ENCODE measurements at places on chromosomes 2 and 18.

DNA sequence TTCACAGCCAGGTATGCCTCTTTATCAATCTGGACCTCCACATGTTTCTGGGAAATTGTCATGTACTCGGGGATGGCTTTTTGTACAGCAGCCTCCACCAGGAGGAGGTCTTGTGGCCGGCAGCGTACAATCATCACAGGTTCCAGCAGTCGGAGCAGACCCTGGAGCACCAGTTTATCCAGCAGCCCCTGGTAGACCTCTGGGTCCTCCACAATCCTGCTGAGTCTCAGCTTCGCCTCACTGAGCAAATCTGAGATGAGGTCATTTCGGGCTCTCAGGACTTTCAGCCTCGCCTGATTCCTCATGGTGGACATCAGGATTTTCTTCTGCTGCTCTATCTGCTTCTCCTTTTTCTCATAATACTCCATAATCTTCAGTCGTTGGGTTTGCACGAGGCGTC lies 32.8 kb downstream of the TMEM247 start:
- DNase-seq, result no peak

DNA sequence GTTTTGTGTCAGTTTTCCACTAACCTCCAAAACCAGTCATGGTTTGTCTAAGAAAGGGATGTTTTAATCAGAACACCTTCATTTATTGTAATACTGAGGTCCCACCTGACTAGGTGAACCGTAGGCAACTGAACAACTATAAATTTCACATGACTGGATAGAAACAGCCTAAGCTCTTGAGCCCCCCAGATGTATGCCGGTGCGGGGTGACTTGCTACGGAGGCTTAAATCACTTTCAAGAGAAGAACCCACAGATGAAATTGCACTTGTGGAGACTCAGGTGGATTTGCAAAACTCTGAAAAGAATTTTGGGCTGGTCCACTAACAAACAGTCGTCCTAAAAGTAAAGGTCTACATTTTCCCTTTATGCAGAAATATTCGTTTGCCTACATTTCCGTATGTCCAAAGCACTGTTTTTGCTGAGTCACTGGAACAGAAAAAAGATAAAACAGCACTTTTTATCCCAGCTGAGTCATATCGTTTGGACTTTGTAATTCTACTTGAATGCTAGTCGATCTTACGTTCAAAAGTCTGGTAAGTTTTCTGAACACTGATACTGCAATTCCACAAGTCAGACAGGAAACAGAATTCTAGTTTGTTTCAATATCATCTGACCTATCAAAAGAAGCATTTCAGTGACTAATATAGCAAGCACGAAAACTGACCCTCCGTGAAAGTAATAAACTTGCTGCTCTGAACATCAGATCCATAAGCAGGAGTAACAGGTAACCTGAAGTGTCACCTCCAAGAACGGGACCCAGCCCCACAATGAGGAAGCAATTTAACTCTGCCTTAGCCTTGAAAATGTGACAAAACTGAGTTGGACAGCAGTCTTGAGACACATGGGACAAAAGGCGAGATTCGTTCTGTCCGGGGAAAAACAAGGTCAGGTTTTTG lies 18.1 kb downstream of the ZNF516 start:
- DNase-seq, result no peak

DNA sequence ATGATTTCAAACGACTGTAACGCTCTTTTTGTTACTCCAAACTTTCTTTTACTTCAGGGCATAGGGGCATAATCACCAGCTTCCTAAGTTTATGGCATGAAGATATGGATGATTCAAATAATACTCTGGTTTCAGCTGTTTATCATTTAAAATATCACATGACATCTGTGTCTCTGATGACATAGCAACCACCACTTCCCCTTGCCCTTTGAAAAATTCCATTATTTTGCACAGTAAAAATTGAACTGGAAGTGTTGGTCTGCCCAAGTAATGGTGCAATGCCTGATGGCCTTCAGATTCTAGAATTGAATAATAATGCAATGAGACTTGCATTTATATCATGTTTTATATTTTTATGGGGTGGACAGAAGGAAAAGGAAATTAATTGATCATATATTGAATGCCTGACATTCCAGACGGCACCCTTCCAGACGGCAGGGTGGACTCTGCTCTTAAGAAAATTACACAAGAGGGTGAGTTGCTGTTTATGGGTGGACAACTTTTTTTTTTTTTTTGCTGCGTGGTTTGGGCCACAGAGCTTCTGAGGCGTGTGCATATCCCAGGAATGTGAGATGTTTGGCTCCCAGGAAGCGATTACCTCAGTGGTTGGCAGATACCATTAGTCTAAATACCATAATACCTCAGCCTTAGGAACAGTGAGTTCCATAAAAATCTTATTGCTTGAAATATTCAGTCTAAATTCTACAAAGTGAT lies 101.7 kb upstream of the ZNF521 start:
- DNase-seq, result no peak

GRCh38 chr2:67397143-67397986 lies at the start of gene ETAA1:
TSS of gene ETAA1 (plus strand) at chr2:67397333. CDS start at chr2:67397449, 116 bp downstream.
- DNase-seq, result peak; percentile 90

DNA sequence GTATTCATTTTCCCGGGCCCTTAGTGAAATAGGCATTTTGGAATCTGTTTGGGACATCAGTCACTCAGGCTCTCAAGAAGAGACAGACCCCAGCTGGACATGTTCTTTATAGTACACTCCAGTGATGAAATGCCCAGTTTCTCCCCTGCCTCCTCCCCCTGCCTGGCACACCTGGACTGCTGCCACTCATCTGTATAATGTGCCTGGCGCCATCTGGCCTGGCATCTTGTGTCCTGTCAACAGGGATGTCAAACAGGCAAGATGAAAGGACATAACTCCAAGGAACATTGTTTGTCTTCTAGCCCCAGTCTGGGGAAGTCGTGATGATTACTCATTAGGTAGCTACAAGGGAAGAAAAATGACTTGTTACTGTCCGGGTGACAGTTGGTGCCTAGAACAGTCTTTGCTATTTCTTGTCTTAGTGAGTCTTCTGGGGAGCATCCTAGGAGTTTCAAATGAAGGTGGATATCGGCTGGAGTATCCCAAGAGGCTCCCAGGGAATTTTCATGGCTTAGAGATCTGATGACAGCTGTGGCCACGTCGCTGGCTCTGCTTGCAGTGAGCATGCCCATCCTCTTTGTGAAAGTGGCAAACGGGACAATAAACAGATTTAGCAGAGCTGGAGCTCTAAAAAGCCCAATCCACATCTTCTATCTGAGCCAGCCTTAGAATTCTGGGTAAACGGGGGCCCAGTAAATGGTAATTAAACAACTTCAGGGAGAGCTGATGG lies 153.6 kb downstream of the ALK start:
- no peak for DNase-seq

DNA sequence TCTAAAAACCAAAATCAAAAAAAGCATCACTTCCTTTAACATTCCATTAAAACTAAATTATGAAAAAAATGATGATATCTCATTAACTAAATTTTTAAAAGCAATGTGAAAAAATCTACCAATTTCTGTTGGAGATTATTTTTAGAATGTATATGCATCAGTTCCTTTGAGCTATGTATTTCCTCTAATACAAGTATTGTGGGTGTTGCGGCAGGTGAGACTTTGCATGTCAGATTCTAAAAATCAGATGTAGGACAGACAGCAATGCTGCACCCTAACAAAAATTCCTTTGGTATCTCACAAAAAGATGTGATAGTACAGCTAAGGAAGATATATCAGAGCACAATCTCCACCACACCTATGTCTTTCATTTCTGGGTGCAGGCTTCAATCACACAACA lies 6.8 kb downstream of the MBD2 start:
- DNase-seq, result no peak

DNA sequence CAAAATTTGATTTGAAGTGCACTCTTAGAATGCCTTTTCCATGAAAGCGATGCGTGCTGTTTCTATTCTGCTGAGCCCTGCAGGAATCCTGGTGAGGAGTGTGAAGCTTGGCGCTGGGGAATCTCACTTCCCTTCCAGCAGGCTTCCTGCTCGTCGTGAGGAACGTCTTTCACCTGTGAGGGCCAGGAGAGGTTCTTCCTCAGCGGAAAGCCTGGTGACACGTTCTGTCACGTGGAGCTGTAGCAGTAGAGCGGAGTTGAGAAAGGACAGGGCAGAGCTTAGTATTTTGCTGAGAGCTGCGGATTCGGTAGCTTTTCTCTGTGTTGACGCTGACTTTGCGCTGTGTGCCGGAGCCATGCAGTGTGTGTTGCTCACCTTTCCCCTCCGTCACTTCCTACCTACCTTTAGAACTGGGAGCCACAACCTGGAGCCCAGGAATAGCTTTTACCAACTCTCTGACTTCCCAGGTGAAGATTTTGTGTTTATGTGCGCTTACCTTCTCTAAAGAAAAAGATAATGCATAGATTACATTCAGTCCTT lies 294.8 kb downstream of the PTGR3 start:
- DNase-seq, result no peak

DNA sequence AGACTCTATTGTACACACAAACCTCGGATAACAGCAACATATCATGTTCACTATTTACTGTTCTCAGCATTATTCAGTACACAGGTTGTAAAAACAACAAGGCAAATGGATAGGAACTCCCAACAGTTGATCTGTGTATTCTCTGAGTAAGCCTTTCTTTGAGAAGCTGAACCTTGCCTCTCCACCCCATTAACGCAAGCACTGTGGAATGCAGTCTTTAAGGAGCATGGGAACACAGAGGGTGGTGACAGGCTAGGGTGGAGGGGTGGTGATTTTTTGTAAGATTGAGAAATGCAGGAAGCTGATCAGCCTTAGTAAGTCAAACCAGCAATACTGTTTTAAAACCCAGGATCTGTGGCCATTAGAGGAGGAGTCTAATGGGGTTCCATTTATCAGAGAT lies 19.6 kb upstream of the SERPINB11 start:
- DNase-seq, result no peak

DNA sequence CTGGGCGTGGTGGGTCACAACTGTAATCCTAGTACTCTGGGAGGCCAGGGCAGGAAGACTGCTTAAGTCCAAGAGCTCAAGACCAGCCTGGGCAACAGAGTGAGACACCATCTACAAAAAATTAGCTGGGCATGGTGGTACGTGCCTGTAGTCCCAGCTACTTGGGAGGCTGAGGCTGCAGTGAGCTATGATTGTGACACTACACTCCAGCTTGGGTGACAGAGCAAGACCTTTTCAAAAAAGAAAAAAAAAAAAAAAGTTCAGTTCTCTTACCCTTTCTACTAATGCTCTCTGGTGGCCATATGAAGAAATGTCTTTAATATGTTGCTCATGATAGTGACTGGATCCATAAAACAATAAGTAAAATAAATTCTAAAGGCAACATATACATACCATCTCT lies 14.9 kb downstream of the TYW5 start:
- no peak for DNase-seq

DNA sequence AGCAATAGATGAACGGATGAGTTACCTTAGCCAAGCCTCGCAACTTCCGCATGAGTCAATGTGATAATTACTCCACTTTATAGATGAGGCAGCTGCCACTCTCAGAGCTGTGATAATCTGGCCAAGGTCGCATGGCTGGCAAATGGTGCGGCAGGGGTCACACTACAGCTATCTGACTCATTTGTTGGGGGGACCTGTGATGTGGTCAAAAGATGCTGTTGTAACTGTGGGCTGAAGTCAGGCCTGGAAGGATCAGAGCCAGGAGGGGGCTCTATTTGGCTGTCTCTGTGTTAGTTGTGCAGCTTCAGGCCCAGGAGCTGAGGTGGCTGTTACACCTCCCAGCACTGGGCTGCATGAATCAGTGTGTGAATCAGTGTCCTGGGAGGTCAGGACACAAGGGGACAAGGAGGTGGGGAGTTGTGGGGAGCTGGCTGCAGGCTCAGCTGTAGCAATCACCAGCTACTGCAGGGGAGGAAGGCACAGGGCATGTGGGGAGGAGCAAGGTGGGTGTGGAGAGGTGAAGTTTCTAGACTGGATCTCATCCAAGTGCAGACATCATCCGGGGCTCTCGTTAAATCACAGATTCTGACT lies 33.1 kb downstream of the NGEF start:
- no peak for DNase-seq

DNA sequence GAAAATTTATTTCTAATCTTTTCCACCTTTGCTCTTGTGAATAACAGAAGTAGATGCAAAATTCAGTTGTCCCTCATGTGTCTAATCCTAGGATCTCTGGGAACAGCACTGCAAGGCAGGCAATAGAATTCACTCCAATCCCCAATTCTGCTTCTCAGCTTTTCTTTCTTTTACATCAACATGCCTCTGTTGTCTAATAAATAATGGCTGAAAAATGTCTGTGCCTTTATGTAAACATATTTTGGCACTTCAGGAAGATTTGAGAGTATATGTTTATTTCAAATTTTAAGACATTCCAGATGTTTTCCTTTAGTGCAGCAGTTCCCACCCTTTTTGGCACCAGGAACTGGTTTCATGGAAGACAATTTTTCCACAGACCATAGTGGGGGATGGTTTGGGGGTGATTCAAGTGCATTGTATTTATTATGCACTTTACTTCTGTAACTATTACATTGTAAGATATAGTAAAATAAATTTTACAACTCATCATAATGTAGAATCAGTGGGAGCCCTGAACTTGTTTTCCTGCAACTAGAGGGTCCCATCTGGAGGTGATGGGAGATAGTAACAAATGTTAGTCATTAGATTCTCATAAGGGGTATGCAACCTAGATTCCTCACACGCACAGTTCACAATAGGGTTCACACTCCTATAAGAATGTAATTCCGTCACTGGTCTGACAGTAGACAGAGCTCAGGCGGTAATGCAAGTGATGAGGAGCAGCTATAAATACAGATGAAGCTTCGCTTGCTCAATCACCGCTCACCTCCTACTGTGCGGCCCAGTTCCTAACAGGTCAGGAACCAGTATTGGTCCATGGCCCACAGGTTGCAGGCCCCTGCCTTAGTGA lies 590.3 kb upstream of the CNTNAP5 start:
- DNase-seq, result no peak

DNA sequence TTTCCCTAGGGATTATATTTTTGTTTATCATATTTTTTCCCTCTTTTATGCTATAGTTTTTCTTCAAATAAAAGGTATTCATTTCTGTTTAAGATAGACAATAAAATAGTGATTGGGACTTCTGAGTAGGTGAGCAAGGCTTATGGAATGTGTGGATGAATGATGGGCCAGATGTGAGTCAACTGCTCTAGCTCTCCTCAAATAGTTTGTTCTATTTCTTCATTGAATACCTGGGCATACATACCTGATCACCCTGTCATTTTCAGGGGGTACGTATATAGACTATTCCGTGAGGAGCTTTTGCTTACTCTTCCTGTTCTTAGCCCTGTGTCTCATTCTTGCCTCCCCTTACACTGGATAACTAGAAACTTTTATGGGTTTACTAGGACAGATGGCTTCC lies 41.9 kb downstream of the BABAM2 start:
- no peak for DNase-seq

DNA sequence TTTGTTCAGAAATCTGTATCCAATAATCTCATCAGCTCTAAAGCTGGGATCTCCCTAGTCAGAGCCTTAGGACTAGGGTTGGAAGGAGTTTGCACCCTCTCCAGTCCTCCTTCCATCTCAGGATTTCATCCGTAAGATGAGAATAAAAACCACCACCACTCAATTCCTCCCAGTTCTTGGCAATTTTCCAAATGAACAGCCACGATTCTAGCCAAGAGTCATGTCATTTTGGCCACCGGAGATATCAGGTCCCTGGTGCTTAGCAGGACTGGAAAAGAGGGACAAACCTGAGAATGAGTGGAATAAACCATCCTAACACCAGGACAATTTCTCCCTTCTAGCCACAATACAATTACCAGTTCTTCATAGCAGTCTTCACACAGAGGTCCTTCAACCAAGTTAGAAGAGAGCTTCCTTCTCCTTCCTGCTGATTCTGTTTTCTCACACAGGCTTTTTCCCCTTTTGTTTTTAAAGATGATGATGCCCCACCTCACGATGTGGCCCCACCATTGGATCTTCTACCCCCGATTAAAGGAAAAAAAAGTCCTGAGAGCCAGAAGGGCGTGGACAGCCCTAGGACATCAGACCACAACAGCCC lies 36.2 kb downstream of the KIAA2012 start:
- DNase-seq, result no peak
